ENCODE measurements at places on chromosomes 7 and 10. TPM values are rescaled to one million over a fixed set of nuclear protein-coding genes. Genes with fewer than 3 reads are reported as not detected.

C7orf57 gene
- total RNA-seq = 0.66 TPM

SEMA3D gene
- total RNA-seq = not detected

DNA sequence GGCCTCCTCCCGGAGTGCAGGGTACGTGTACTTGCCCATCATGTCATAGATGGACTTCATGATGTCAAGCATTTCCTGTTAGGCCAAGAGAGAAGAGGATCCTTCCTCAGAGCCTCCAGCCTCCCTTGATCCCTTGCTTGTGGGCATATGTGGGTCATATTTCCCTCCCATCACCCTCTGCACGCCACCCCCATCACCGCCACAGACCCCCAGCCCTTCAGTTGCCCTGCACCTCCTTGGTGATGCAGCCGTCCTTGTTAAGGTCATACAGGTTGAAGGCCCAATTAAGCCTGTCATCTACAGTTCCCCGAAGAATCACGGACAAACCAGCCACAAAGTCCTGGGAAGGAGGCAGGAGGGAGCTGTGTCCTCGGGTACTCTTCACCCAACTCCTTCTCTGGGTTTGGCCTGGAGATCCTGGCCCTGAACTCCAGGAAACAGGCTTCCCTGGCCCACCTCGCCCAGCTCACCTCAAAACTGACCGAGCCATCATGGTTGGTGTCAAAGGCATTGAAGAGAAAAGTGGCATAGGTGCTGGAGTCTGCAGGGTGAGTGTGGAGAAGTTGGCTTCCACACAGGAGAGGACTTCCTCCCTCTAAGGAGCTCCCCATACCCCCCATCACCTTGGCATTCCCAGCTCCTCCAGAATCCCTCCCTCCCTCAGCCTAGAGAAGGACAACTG is 9.8 kb upstream of the OGA start:
- no peak overlapping the region for H3K27ac ChIP-seq
- no peaks in the 10 kb centered on the region for H3K27me3 ChIP-seq
- no peak for DNase-seq
- H3K36me3 ChIP-seq = no peaks in the 10 kb centered on the region

TMEM236 gene
- total RNA-seq = 0.09 TPM

GRCh38 chr10:86211691-86212390 is 154.8 kb downstream of the GRID1 start:
- no peaks in the 10 kb centered on the region for H3K27me3 ChIP-seq
- no peaks in the 10 kb centered on the region for H3K36me3 ChIP-seq
- DNase-seq = no peak
- H3K4me3 ChIP-seq = no peak overlapping the region

- no peaks in the 10 kb centered on the region for H3K4me1 ChIP-seq
- DNase-seq = no peak
Measured at GRCh38 chr7:135342887-135343286, 109.2 kb downstream of the STRA8 start.

PNLIPRP2 gene
- not detected for total RNA-seq

DNA sequence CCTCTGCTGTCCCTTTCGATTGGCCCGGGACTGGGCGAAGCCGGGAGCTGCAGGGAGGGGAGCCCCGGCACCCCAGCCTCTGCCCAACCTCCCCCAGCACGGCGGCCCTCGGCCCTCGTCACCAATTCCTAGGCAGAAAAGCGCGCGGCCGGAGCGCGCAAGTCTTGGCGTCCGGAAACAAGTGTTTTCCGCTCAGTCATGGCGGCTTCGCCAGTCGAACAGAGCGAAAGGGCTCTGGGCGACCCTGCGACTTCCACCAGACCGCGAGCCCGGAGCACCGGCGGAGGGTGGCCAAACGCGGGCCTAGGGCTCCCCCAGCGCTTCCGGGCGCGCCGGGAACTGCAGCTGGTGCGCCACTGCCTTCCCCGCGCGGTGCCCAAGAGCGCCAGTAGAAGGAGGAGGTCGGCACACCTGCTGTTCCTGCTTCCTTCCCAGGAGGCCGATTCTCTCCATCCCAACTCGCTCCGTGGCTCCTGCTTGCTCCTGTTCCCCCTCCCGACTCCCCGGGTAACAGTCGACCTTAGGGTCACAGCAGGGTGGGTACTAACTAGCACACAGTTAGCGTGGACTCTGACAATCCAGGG is 729.9 kb downstream of the ZWINT start:
- H3K36me3 ChIP-seq = no peaks in the 10 kb centered on the region
- no peak overlapping the region for H3K4me3 ChIP-seq
- H3K4me1 ChIP-seq = no peaks in the 10 kb centered on the region
- no peak overlapping the region for H3K27ac ChIP-seq
- H3K27me3 ChIP-seq = no peaks in the 10 kb centered on the region

- H3K4me1 ChIP-seq = no peaks in the 10 kb centered on the region
- no peak overlapping the region for H3K27ac ChIP-seq
- H3K36me3 ChIP-seq = no peaks in the 10 kb centered on the region
- no peaks in the 10 kb centered on the region for H3K27me3 ChIP-seq
Measured at GRCh38 chr10:130804778-130805634, 506.5 kb downstream of the TCERG1L start.

DNA sequence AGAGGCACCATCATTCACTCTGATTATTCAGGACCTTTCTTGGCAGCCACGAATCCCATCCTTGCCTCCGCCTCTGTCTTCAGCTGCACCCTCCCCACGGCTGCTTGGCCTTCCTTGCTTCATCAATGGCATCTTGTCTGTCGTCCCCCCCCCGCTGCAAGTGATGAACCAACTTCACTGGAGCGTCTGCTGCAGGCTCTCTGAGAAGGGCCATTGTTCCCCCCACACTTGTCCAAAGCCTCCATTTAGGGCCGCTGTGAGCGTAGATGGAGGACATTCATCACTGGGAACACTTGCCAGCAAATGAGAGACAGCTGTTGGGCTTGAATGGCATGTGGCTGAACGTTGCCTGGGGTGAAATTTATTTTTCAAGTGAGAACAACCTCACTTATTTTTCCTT is 20.1 kb downstream of the AFAP1L2 start:
- no peaks in the 10 kb centered on the region for H3K27me3 ChIP-seq
- no peaks in the 10 kb centered on the region for H3K36me3 ChIP-seq
- no peaks in the 10 kb centered on the region for H3K4me1 ChIP-seq
- H3K4me3 ChIP-seq = no peak overlapping the region

GRCh38 chr10:121845044-121845784 is 82.6 kb downstream of the ATE1 start:
- H3K27me3 ChIP-seq = no peaks in the 10 kb centered on the region
- DNase-seq = no peak
- H3K4me1 ChIP-seq = no peaks in the 10 kb centered on the region
- no peaks in the 10 kb centered on the region for H3K36me3 ChIP-seq

- H3K27ac ChIP-seq = no peak overlapping the region
- no peak overlapping the region for H3K4me3 ChIP-seq
- no peaks in the 10 kb centered on the region for H3K4me1 ChIP-seq
- H3K36me3 ChIP-seq = no peaks in the 10 kb centered on the region
- no peaks in the 10 kb centered on the region for H3K27me3 ChIP-seq
- DNase-seq = no peak
Measured at GRCh38 chr10:120271696-120272095, 185.3 kb upstream of the PLPP4 start.

DNA sequence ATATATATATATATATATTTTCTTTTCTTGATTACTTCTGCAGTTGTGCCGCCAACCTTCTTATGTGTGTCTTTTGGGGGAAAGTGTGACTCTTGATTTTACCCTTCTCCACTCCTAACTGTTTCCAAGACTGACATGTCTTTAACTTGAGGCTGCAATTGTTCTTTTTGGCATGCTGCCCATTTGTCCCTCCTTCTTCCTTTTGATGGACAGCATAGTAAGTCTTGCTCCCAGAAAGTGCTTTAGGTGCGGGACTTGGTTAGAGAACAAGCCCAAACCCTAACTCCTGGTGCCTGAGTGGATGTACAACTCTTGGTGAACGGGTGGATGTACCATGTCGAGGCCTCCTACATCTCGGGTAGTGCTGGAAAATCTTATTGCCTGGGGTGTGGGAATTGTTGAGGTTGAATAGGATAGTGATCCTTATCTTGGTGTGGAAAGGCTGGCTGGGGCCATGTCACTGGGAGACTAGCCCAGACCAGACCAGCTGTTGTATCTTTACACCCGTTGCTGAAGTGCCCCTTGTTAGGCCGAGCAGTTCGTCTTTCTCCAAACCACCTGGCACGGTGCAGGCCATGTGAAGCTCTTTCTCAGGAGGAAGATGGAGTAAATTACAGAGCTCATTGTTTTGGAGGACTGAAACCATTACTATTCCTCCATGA is 16.3 kb downstream of the TCF7L2 start:
- H3K27ac ChIP-seq = no peak overlapping the region
- H3K4me1 ChIP-seq = no peaks in the 10 kb centered on the region
- no peak overlapping the region for H3K4me3 ChIP-seq

PAX2 gene
- not detected for total RNA-seq

TCERG1L gene
- 0.68 TPM for total RNA-seq

GRCh38 chr7:130740606-130741005 is 6.6 kb upstream of the KLF14 start:
- H3K4me3 ChIP-seq = no peak overlapping the region
- H3K4me1 ChIP-seq = no peaks in the 10 kb centered on the region
